Retina (tissue), 1 donor: ENCODE measurements at places on chromosomes 12 and 14.
A peak's percentile ranks its signal among the peaks of the same experiment; 100 is the strongest.

- DNase-seq, result peak; percentile 49
Observed at GRCh38 chr12:81450920-81451739, 308.0 kb downstream of the PPFIA2 start.

GRCh38 chr12:123983822-123984485, 10.9 kb downstream of the ZNF664 start:
- DNase-seq, result peak; percentile 35

- DNase-seq, result no peak
Observed at GRCh38 chr14:51341338-51341737, 101.3 kb downstream of the TMX1 start.

DNA sequence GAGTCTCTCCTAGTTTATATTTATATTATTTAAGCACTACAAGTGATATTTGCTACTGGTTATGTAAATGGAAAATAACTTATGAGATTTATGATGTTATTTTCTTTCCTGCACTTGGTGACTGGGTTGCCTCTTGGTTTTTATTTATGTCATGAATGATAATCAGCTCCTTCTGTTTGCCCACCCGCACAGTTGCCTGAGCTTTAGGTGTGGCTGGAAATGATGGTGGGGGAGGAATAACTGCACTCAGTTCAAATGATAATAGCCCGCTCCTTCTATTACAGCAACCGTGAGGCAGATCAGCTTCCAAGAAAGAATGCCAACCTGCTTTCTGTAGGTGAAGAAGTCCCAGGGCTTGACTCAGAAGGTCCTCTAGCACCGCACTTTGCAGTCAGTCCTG, 190.2 kb upstream of the CAND1 start:
- DNase-seq, result no peak

DNA sequence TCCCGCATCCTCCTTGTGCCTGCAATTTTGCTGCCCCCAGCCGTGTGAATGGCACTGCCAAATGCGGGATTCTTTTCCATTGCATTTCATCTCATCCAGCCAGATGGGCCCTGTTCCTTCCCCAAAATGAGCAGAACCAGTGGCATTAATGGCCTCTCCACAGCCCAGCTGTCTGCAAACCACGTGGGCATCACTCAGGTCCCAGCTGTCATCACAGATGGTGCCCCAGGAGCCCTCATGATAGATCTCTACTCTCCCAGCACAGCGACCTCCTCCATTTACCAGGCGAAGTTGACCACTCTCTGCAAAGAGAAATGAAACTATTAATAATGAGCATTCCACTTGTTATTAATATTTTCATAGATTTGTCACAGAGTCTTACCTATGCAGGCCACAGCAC, 17.1 kb downstream of the CD163 start:
- no peak for DNase-seq

- DNase-seq, result no peak
Observed at GRCh38 chr12:124398578-124399227, 103.8 kb downstream of the RFLNA start.

GRCh38 chr12:113099364-113099763, 36.2 kb downstream of the RASAL1 start:
- no peak for DNase-seq

DNA sequence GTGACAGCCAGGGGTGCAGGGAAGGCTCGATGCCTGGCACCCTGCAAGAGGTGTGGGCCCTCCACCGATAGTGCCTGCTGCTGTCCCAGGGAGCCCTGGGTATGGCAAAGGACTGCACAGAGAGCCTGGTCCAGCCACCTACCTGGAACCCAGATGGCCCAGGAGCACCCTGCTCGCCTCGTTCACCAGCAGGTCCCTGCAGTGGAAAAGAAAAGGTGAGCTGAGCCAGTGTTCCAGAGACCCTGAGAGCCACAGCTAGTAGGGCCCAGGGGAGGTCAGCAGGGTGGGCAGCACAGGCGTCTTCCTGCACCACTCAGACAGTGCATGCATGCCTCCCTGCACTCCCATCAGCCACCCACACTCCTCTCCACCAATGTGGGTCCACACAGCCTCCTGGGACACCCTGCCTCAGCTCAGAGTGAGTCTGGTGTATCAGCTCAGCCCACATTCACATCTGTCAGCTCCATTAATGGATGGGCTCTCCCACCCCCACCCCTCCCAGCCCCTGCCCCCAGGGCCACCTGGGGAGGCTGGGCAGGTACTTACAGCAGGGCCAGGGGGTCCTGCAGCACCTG, 20.2 kb downstream of the TMEM106C start:
- no peak for DNase-seq

- DNase-seq, result no peak
Observed at GRCh38 chr14:41782511-41782910, 175.8 kb downstream of the LRFN5 start.

GRCh38 chr12:102344691-102345090, 135.7 kb downstream of the IGF1 start:
- no peak for DNase-seq

GRCh38 chr12:20370866-20371519, 2.7 kb downstream of the PDE3A start:
- DNase-seq, result no peak

- no peak for DNase-seq
Observed at GRCh38 chr14:61330511-61330910, 9.1 kb downstream of the PRKCH start.

DNA sequence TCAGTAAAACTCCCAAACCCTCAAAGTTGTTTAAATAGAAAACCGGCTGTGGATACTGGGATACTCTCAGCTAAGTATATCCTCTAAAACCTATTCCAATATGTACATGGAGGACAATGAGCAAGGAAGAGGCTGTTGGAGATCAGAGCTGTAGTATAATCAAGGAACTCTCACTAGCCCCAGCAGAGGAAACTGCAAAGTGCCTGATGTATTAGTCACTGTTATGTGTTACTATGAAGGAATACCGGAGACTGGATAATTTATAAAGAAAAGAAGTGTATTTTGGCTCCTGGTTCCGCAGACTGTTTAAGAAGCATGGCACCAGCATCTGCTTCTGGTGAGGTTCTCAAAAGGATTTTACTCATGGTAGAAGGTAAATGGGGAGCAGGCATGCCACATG, 65.6 kb upstream of the RPL10L start:
- DNase-seq, result no peak

GRCh38 chr14:39665075-39665475, 232.8 kb upstream of the FBXO33 start:
- DNase-seq, result no peak

DNA sequence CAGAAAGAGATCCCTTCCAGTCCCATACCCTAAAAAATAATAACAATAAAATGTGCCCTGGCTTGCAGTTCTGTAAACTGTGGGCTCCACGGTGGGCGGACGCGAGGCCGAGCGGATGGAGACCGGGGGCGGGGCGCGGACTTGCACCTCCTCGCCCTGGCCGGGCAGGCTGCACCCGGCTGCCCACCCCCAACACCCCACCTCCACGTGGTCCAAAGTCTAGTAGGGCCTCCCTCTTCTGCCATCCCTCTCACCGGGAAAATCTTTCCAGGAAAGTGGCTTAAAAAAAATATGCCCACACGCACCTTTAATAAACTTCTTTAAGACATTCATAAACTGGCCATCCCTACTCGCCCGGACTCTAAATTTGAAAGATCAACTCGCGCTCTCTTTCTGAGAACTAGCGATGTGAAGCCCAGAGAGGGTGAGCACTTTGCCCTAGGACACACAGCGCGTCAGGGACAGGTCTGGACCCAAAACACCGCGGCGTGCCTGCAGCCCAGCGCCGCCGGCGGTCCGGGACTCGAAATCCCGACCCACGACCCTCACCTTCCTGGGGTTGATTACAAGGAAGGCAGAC, 1.9 kb upstream of the BCL11B start:
- no peak for DNase-seq

- no peak for DNase-seq
Observed at GRCh38 chr14:54550514-54550913, 16.4 kb upstream of the SAMD4A start.

DNA sequence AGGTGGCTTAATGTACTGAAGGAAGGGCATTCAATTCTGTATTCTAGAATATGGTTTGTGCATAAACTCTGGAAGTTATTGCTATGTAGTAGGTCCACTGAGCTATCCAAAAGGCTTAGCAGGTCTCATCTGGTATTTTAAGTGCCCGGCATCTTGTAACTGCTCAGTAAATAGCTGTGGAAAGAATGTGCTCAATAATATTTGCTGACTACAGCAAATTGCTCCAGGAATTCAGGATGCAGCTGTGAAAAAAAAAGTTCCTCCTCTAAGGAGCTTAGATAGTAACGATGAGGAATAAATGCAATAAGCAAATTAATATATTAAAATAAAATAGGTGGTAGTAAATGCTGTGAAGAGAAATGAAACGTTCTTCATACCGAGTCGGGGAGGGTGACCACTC, 857.1 kb downstream of the AACS start:
- no peak for DNase-seq

GRCh38 chr12:50248883-50249282, 34.4 kb downstream of the LIMA1 start:
- DNase-seq, result no peak
